H1 (cell line): ENCODE measurements at places on chromosomes 2 and 18. TPM values are rescaled to one million over a fixed set of nuclear protein-coding genes. Genes with fewer than 3 reads are reported as not detected.

GRCh38 chr2:203544402-203544801 is 9.3 kb upstream of the RAPH1 start:
- H3K27me3 ChIP-seq, result no peaks in the 10 kb centered on the region
- no peaks in the 10 kb centered on the region for H3K4me1 ChIP-seq
- DNase-seq, result no peak
- no peak overlapping the region for H3K27ac ChIP-seq
- H3K36me3 ChIP-seq, result no peaks in the 10 kb centered on the region

DNA sequence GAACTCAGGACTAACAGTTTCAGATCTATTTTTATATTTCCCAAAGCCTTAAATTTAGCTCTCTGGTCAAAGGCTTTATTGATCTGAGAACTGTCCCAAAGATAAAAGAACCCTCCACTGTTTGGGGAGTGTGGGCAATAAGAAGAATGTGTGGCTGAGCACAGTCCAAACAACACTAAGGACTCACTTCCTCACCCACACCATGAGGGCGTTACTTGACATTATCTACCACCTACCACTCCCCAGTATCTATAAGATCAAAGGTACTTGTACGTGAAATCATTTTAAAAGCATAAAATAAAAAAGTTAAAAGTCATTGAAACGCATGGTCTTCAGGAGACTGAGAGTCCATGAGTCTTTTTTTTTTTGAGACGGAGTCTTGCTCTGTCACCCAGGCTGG is 54.6 kb upstream of the NFU1 start:
- no peak overlapping the region for H3K27ac ChIP-seq
- no peaks in the 10 kb centered on the region for H3K36me3 ChIP-seq

DNA sequence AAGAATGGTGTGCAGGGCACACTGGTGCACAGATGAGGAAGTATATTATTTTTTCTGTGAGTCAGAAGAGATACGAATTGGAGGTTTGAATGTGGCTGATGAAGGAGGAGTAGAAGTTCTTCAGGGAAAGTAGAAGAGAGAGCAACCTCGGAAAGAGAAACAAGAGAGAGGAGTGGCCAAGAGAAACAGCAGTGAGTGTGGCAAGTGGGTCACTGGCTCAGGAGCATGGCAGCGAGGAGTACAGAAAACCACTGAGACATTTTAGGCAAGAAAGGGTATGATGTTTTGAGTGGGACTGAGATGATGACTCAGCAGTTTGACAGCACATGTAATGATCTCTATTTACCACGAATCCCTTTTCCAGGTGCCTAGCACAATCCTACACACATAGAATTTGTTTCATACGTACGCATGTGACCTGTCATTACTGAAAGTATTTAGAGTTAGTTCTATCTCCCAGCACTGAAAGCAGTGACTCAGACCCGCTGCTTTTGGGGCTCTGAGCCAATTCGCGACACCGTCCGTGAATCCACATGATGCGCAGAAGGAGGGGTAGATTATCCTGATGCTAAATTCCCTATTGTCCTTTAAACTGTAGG is 915.4 kb downstream of the DCDC2C start:
- H3K36me3 ChIP-seq, result no peaks in the 10 kb centered on the region
- H3K4me3 ChIP-seq, result no peak overlapping the region
- H3K27me3 ChIP-seq, result no peaks in the 10 kb centered on the region
- no peaks in the 10 kb centered on the region for H3K4me1 ChIP-seq
- DNase-seq, result no peak
- no peak overlapping the region for H3K27ac ChIP-seq

- no peak overlapping the region for H3K4me3 ChIP-seq
- no peak overlapping the region for H3K27ac ChIP-seq
- H3K4me1 ChIP-seq, result no peaks in the 10 kb centered on the region
- DNase-seq, result no peak
Measured at GRCh38 chr2:235940330-235940729, 227.9 kb downstream of the GBX2 start.

GRCh38 chr2:110991911-110992310 is 128.8 kb upstream of the BCL2L11 start:
- peaks cover 3% of the 10 kb centered on the region; the same call in 1 of the 2 replicates for H3K36me3 ChIP-seq
- H3K27me3 ChIP-seq, result no peaks in the 10 kb centered on the region
- no peaks in the 10 kb centered on the region for H3K4me1 ChIP-seq
- no peak overlapping the region for H3K4me3 ChIP-seq

DNA sequence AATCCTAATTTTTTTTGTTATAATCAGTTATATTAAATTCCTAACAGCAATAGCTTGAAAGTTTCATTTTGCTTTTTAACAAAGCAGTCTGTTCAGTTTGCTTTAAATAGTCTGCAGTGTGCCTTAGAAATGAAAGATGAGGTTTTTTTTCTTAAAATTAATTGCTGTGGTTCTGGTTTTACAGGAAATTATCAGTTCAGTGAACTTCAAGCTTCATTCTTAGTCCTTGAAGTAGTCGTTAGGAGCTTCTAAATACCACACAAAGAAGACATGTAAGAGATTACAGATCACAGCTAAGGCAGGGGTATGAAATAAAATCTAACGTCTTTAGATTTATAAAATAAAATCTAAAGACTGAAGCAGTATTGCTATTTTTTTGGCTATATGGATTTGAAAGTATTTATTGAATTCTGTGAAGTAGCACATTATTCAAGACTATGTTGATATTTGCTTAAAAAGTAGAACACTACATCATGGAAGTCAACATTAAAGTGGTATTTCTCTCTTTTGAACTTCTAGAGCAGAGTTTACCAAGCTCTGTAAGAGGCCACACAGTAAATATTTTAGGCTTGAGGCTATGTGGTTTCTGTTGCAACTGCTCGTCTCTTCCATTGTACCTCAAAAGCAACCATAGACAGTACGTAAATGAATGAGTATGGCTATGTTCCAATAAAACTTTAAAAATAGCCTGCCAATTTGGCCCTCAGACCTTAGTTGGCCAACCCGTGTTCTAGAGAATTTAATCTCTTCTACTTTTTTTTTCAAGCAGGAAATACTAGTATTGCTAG is 81.5 kb upstream of the STON1 start:
- H3K4me3 ChIP-seq, result no peak overlapping the region
- H3K27me3 ChIP-seq, result no peaks in the 10 kb centered on the region
- peaks cover 2% of the 10 kb centered on the region; the same call in 1 of the 2 replicates for H3K4me1 ChIP-seq
- DNase-seq, result no peak

GRCh38 chr2:180778291-180778690 is 202.1 kb upstream of the UBE2E3 start:
- H3K4me3 ChIP-seq, result no peak overlapping the region
- no peaks in the 10 kb centered on the region for H3K4me1 ChIP-seq
- H3K27me3 ChIP-seq, result no peaks in the 10 kb centered on the region
- H3K27ac ChIP-seq, result no peak overlapping the region

DNA sequence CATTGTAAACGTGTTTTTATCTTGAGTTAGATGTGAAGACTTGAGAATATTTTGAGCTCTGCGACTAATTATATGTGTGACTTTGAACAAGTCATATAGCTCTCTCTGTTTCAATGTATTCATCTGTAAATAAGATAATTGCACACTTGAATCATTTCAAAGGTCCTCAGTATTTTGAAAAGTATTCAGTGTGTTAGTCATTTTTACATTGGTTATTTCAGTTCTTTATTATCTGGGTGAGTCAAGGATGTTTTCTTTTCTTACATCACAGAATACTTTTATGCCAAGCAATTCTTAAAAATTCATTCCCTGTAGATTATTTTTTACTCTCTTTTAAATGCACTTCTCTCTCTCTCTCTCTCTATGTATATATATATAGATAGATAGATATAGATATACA is 1098.0 kb upstream of the ZEB2 start:
- H3K27me3 ChIP-seq, result no peaks in the 10 kb centered on the region
- H3K4me3 ChIP-seq, result no peak overlapping the region
- DNase-seq, result no peak

GRCh38 chr18:74149878-74150277 is 1.6 kb downstream of the TIMM21 start:
- no peak overlapping the region for H3K27ac ChIP-seq
- no peaks in the 10 kb centered on the region for H3K36me3 ChIP-seq
- no peak for DNase-seq
- H3K4me3 ChIP-seq, result peak overlapping the region; percentile 12

GRCh38 chr2:197201874-197202273 is 108.7 kb downstream of the ANKRD44 start:
- H3K36me3 ChIP-seq, result no peaks in the 10 kb centered on the region
- no peak overlapping the region for H3K27ac ChIP-seq
- peaks cover 1% of the 10 kb centered on the region for H3K27me3 ChIP-seq
- H3K4me3 ChIP-seq, result no peak overlapping the region

GRCh38 chr18:48724442-48724841 is 185.6 kb downstream of the CTIF start:
- H3K27ac ChIP-seq, result no peak overlapping the region
- H3K4me1 ChIP-seq, result no peaks in the 10 kb centered on the region
- H3K36me3 ChIP-seq, result no peaks in the 10 kb centered on the region

DNA sequence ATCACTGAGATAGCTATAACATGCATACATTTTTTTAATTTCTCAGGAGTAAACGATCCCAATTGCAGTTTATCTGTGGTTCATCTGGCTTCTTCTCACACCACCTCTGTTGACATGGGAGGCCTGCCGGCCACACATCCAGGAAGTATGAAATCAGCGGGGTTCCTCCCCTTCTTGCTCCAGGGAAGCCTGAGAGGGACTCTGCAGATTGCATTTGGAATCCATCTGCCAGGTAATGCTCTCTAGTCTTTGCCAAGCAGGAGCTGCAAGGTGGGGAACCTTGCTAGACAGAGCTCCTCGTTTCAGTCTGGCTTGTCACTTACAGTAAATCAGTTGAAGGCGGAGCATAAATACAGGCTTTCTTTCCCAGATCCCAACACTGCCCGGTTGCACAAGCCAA is 49.9 kb downstream of the SOX11 start:
- peaks cover 4% of the 10 kb centered on the region; the same call in 1 of the 2 replicates for H3K4me1 ChIP-seq
- no peak overlapping the region for H3K27ac ChIP-seq
- DNase-seq, result no peak
- no peaks in the 10 kb centered on the region for H3K27me3 ChIP-seq
- H3K4me3 ChIP-seq, result no peak overlapping the region

- no peak overlapping the region for H3K4me3 ChIP-seq
- no peak for DNase-seq
- no peak overlapping the region for H3K27ac ChIP-seq
- H3K4me1 ChIP-seq, result peaks cover 13% of the 10 kb centered on the region
- H3K36me3 ChIP-seq, result no peaks in the 10 kb centered on the region
Measured at GRCh38 chr18:3660739-3661515, 211.0 kb downstream of the TGIF1 start.

GRCh38 chr2:54088191-54088634 is 27.2 kb upstream of the ACYP2 start:
- no peak for DNase-seq
- H3K36me3 ChIP-seq, result no peaks in the 10 kb centered on the region
- H3K4me3 ChIP-seq, result no peak overlapping the region
- no peak overlapping the region for H3K27ac ChIP-seq

DNA sequence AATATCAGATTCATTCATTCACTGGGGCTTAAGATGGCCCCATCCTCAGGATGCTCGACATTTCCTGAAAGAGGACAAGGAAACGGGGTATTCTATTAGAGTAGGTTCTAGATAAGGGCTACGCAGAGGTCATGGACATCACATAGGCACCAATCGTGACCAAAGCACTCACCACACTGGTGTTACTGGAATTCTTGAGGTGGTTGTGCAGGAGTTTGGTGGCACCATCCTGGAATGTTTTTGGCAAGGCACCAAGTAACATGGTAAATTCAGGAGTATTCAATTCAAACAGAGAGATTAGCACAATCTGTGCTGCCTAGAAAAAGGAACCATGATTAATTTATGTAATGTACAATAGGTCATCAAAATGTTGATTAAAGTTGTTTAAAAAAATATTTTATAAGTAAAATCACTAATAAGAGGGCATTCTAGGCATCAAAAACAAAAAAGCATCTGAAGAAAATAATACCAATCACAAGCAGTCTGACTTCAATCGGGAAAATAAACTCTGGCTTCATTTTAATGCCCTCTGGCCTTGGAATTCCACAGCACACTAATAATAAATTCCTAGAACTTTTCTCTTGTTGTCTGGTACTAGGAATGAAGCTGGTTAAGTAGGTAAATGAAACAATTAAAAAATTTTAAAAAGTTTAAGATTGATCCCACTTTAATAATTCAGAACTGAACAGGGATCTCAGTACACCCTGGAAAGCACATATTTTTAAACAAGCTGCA is 102.8 kb upstream of the TFCP2L1 start:
- no peaks in the 10 kb centered on the region for H3K4me1 ChIP-seq
- peaks cover 14% of the 10 kb centered on the region for H3K36me3 ChIP-seq
- no peak for DNase-seq

DNA sequence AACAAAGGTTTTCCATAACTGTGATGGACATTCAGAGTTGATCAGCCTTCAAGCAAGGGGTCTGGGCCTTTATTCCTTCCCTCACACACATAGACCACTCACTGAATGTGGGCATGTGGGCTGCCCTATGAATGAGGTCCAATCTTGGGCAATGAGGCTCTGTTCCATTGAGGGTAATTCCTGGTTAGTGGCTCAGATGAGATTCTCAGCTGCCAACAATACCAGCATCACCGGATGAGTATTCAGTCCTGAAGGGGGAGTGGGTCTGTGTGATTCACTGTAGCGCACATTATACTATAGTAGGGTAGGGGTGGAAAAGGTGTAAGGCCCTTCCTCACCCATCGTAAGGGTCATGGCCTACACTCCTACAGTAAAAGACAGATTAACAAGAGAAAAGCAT is 9.9 kb upstream of the PARD3B start:
- no peaks in the 10 kb centered on the region for H3K27me3 ChIP-seq
- H3K27ac ChIP-seq, result no peak overlapping the region
- H3K36me3 ChIP-seq, result no peaks in the 10 kb centered on the region
- DNase-seq, result no peak
- no peaks in the 10 kb centered on the region; the same call in 1 of the 2 replicates for H3K4me1 ChIP-seq

GRCh38 chr18:64810354-64810753 is 661.5 kb upstream of the LINC00305 start:
- no peaks in the 10 kb centered on the region for H3K27me3 ChIP-seq
- H3K27ac ChIP-seq, result no peak overlapping the region
- no peak for DNase-seq

GRCh38 chr18:62808123-62808522 is 92.8 kb downstream of the PHLPP1 start:
- DNase-seq, result no peak
- peaks cover 4% of the 10 kb centered on the region; the same call in 1 of the 2 replicates for H3K4me1 ChIP-seq
- no peaks in the 10 kb centered on the region for H3K27me3 ChIP-seq
- H3K4me3 ChIP-seq, result no peak overlapping the region
- no peaks in the 10 kb centered on the region for H3K36me3 ChIP-seq

The CFAP65 gene
- total RNA-seq, result 0.13 and 0.19 TPM in 2 replicates

The GLI2 gene
- total RNA-seq, result 46.9 and 49.8 TPM in 2 replicates

The COLEC11 gene
- total RNA-seq, result 0.25 and 0.47 TPM in 2 replicates

The ACMSD gene
- total RNA-seq, result not detected in 2 replicates

The SERPINB11 gene
- not detected in 2 replicates for total RNA-seq

The OTOF gene
- not detected in 2 replicates for total RNA-seq
